Left ventricle myocardium inferior (tissue), 1 donor: ENCODE measurements at places on chromosomes 5 and 9. TPM values are rescaled to one million over a fixed set of nuclear protein-coding genes. Genes with fewer than 3 reads are reported as not detected.

The ALDH1A1 gene
- 20.7 TPM for total RNA-seq

The RIC1 gene
- total RNA-seq, result 7.1 TPM

The FOXD4L5 gene
- total RNA-seq, result 0.08 TPM

The PRLR gene
- 0.66 TPM for total RNA-seq

The DOCK8 gene
- total RNA-seq, result 3.7 TPM

The PGM5 gene
- 190 TPM for total RNA-seq

The IL9 gene
- total RNA-seq, result not detected

The PRUNE2 gene
- 3.1 TPM for total RNA-seq

The SYK gene
- total RNA-seq, result 5.4 TPM
